Right ventricle myocardium inferior (tissue), 1 donor: ENCODE measurements at places on chromosomes 2 and 18.

- DNase-seq = peak; percentile 48
Observed at GRCh38 chr2:100976645-100977391, 25.3 kb upstream of the RPL31 start.

DNA sequence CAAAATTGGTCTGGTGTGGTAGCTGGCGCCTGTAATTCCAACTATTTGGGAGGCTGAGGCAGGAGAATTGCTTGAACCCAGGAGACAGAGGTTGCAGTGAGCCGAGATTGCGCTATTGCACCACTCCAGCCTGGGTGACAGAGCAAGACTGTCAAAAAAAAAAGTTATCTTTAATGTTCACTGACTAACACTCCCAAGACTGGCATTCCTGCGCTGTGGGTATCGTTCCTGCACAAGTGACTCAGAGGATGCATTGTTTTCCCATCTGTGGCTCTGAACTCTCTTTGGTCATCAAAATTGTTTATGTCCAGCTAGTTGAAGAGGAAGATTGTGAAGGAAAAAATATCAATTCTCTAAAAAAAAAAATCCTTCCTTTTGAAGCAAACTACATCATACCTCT is 539.0 kb downstream of the SOX11 start:
- no peak for DNase-seq

DNA sequence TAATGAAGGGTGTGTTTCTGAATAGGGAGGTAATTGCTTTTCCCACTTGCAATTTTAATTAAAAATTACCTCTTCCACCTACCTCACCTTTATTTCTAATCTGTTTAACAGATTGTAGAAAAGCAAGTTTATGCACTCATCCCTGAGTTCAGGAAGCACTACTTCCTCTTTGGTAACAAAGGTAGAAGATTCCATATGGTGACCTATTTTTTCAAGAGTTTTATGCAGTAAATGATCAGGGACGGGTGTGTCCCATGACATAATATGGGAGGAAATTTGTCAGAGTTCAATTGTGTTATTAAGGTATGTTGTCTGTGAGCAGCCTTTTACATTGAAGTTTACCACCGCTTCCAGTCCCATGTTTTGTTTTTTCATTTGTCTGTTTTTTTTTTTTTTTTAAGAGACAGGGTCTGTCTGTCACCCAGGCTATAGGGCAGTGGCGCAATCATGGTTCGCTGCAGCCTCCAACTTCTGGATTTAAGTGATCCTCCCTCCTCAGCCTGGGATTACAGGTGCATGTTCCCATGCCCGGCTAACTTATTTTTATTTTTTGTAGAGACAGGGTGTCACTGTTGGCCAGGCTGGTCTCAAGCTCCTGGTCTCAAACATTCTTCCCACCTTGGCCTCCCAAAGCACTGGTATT is 68.2 kb downstream of the ASAP2 start:
- DNase-seq = no peak

- DNase-seq = no peak
Observed at GRCh38 chr2:12050396-12050795, 304.0 kb downstream of the LPIN1 start.

DNA sequence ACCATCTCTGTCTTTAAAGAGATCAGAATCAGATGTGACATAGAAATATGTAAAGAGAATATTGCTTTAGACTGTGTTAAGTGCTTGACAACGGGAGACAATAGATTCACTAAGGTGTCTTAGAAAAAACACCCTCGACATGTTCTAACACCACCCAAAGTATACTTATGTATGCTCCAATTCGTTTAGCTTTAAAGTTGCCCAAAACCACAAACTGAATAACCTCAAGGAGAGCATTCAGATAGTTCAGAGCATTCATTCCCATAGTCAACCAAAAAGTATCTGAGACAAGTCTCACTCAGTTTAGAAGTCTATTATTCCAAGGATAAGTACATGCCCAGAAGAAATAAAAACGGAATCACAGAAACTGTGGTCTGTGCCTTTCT is 96.4 kb downstream of the KYNU start:
- no peak for DNase-seq

GRCh38 chr2:144374163-144374661 is 145.7 kb downstream of the ZEB2 start:
- no peak for DNase-seq

DNA sequence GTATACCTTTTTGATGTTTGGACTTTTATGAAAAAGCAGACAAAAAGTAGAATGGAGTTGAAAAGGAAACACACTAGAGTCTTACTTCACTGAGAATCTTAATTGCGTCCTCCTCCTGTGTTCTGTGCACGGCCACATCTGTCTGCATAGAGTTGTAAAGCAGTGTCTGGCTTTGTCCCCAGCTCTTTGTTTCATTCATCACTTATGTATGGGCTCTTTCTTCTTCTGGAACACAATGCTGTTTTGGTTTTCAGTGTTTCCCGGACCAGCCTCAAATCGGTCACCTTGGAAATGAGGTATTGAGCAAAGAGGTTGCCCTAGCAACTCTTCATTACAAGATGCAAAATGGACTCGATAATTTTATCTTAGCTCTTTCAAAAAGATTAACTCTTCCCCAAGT is 104.3 kb upstream of the CNGA3 start:
- DNase-seq = no peak

DNA sequence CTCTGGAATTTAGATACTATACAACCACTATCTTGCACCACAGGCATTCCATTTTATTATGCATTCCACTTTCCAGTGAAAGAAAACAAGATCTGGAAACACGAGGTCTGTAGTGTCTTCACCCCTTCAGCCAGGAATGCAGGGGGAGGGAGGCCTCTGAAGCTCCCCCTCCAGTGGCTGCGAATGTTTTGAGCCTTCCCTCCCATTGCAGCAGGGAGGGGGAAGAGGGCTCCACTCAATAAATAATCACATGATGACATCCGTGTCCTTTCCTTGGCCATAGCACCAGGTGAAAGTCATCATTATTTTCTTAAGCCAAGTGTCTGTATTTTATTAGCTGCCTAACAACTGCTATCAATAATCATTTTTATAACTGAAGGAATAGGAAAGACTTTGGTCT is 38.6 kb downstream of the ALPK2 start:
- DNase-seq = no peak

GRCh38 chr2:6526093-6526824 is 339.4 kb downstream of the CMPK2 start:
- no peak for DNase-seq

DNA sequence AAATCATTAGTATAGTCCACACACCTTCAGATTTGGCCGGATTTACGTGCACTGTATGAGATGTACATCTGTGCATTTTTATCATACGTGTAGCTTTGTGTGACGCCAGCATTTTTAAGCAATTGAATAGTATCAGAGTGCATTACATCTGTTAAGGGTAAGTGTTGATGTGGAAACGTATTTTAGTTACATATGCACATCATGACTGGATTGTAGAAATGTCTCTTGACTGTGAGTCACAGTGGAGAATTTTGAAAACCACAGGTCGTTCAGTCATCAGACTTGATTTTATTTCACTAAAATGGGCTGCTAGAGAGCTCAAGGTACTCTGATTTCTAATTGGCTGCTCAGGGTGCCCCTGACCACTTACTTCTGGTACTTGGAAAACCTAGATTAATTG is 5.4 kb upstream of the GPBAR1 start:
- no peak for DNase-seq

DNA sequence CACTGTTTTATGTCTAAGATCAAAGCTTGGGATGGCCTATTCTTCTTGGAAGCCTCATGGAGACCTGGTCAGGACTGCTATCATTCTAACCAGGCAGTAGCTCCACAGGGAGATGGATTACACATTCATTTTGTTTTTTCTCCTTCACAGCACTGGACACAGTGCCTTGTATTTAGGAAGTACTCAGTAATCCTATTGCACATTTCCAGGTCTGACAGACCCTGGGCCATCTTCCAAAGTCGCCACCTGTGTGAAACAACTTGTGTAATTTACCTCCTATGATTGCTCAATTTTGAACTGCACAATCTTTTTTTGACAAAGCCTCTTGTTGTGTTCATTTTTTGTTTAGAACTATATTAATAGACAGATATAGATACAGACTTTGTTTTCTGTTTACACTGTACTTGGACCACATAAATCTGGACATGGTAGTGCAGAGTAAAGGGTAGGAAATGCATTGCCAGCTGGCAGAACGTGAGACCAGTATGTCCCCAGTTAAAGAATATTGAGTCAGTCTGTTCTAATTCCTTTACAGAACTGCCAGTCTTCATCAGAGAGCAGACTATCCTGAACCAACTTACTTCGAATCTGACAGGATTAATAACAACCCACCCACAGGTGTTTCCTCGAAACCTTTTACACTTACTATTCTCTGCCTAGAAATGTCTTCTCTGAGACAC is 277.8 kb upstream of the CYRIA start:
- no peak for DNase-seq

DNA sequence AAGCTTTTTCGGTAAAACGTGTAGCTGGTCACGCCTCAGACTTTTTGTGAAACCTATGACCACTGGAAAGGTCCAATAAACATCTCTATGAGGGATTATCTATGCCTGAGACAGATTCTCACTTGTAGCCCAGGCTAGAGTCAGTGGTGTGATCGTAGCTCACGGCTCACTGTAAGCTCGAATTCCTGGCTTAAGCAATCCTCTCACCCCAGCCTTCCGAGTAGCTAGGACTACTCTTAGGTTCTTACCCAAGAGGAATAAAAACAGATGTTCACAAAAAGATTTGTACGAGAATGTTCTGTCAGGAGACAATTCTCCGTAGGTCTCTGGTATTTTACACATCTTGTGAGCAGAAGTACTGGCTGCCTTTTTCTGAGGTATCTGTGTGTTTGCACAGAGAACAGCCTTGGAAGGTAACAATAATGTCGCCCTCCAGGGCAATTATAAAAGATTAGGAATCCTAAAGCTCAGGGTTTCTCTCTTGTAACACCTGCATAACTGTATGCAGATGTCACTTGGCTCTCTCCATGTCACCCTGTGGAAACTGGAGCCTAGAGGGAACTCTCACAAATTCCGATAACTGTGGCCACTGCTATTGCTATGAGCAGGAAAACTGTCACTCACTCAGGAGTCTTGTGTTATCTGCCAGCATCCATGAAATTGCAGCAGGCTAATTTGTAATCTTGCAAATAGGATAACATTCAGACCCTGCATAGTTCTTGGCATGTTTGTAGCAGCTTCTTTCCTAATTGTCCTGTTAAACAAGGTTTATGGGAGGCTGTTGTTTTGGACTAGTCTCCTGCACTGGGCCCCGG is 25.5 kb upstream of the RALBP1 start:
- no peak for DNase-seq

DNA sequence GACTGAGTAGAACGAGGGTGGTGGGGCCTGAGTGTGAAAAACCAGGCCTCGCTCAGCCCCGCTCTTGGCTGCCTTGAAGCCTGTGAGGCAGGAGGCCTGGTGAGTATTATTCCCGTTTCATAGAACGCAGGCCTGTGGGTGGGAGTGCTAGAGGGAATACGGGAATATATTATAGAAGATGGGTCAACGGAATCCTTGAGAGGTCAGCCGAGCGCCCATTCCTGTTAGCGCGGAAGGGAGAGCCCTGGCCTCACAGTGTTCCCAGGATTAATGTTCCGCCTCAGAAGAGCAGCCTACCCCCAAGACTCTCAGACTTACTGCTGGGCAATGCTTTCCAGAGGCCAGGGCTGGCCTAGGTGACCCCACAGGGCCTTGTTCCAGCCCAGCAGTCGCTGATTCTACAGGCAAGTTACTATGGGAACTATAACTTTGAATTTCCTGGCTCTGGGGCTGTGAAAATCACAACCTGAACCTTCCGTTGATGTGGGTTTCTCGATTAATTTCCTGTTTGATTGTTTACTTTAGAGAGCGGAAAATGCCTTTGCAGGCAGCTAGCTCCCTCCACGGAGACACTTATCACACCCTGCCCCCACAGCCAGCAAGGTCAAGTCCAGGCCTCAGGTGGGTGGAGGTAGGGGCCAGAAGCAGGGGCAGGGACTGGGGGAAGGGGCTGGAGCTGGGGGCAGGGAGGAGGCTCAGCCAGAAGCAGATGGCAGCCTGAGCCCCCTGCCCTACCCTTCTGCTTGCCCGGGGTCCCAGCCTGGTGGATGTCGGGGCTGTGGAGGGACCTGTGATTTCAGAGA is 108.3 kb downstream of the SMAD7 start:
- DNase-seq = no peak

DNA sequence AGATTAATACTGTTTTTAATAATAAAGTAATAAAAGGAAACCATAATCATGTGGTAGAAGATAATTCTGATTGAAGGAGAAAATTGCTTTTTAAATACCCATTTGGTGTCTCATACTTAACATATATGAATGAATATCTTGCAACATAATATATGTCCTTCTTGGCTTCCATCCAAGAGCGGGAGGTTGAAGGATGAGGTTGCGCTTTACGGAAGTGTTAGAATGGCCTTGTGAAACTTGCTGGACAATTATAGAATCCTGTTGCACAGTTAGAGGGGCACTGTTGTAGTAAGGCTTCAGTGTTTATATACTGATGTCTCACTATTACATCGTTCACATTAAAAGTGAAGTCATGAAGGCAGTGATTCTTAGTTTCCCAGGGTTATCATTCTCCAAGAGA is 9.4 kb downstream of the INSIG2 start:
- DNase-seq = no peak

- DNase-seq = peak; percentile 94
Observed at GRCh38 chr2:11344342-11344955, at the start of gene ROCK2. ROCK2 (minus strand) TSS chr2:11344636; CDS start chr2:11344136, 500 bp downstream.

DNA sequence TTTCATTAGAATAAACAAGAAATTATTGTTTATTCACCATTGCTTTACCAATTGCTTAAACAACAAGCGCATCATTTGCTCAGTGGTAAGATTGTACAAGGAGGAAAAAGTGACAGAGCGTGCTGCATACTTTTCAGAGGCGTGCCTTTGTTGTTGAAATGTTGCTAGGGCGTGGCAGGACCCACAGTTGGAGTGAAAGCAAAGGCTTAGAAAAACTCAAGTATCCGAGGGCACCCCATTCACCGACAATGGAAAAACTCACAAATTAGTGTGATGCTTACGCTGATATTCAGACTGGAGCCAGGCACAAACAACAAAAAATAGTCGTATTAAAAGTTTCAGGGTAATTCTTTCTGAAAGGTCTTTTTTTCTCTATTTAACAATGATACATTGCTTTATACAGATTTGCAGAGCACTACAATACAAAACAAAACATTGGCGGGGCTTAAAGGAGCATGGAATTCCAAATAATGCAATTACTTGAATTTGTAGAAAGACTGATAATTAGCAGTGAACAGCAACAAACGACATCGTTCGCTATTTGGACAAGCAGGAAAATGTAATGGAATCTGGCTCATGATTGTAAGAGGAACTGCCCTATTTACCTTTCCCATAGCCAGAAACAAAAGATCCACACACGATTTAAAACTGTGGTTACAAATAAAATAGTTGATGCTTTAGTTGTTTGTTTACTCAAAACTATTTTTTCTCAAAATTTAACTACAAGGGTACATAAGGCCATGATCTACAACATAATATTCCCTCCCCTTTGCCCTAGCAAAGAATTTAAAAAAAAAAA is 37.8 kb upstream of the RTTN start:
- DNase-seq = no peak
